ENCODE measurements at places on chromosomes 2 and 18.

GRCh38 chr18:51039138-51040112 lies 9.4 kb downstream of the SMAD4 start:
- DNase-seq: peak; percentile 35

DNA sequence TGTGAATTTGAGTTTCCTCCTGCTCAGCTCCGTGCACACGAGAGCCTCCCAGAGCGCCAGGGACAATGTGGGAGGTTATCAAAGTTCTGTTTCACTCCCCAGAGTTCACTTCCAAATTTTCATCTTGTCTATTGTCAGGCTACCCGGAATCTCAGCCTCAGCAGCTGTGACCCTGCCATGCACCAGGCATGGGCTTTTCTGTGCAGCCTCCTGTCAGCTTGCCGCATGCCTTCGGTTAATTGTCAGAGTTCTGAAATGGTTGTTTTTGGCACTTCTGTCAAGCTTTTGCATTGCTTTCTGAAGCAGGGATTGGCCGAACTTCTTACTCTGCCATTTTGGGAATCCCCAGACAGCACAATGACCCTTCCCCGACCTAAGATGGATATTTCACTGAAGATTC lies 60.4 kb downstream of the SH3YL1 start:
- no peak for DNase-seq

DNA sequence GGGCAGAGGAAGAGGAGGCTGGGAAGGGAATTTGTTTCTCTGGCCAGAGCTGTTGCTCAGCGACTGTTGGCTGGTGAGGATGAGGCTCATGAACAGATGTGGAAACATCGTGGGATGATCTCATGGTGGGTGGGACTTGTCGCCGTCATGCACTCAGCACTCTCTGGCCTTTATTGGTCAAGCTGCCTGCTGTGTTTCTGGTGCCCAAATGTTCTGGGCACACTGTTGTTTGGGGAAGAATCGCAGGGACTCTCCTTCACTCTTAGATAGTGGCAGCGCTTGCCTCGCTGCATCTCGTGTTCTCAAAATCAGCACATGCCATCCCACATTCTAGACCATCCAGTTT lies 145.6 kb downstream of the AGAP1 start:
- peak; percentile 90 for DNase-seq

DNA sequence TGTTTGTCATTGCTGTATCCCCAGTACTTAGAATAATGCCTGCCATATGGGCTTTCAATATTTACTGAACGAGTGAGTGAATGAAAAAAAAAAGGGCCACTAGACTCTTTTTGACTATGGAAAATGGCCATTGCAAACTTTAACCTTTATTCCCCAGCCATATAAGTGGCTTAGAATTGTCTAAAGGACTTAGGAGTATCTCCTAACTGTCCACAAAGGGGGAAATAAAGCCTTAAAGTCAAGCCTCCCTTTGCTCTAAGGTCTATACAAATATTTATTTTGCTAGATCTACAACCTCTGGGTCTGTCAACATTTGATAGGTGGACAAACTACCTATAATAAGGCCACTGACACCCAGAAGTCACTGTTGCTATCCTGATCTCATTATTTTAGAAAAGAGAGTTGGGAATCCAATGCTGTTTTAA lies 25.7 kb downstream of the UPP2 start:
- no peak for DNase-seq

DNA sequence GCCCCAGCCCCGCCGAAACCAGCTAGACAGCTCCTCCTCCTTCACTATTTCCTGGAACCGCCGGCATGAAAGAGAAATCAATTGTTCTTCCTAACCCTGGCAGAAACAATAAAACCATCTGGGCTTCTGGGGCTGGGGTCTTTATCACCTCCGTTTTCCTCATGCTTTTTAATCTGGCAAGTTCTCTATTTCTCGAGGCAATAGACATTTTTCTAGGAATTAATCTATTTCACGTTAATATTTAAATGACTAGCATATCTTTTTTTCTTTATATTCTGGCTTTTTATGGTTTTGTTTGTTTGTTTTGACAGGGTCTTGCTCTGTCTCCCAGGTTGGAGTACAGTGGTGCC lies 1.4 kb upstream of the KIF1A start:
- no peak for DNase-seq

GRCh38 chr2:100537918-100538317 lies 24.9 kb upstream of the PDCL3 start:
- DNase-seq: no peak

DNA sequence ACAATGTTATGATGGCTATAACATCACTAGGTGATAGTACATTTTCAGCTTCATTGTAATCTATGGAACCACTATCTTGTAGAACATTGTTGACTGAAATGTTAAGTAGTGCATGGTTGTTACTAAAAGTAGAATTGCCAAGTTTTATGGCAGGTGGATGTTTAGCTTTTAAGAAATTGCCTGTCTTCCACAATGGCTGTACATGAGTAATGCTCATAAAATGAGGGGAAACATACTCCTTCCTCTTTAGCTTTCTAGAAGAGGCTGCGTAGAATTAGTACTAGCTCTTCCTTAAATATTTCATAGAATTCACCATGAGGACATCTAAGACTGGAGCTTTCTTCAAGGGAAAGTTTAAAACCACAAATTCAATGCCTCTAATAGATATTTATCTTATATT lies 161.0 kb downstream of the TPGS2 start:
- no peak for DNase-seq

DNA sequence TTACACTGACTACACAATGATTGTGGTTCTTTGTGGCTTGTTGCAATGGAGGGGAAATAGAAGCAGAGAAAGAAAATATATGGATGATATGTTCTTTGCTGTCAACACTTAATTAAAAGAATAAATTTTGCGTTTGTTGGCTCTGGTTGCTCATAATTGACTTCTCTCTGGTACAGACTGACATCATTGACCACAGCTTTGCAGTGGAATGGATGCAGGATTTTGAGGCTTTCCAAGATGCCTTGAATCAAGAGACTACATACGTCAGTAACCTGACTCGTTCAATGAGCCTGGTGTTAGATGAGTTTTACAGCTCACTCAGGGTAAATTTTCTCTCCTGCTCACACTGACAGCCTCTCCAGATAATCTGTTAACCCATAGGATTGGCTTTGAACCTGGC lies 9.9 kb downstream of the GPN1 start:
- DNase-seq: peak; percentile 68

GRCh38 chr2:216943109-216943508 lies 83.2 kb upstream of the TNP1 start:
- no peak for DNase-seq

DNA sequence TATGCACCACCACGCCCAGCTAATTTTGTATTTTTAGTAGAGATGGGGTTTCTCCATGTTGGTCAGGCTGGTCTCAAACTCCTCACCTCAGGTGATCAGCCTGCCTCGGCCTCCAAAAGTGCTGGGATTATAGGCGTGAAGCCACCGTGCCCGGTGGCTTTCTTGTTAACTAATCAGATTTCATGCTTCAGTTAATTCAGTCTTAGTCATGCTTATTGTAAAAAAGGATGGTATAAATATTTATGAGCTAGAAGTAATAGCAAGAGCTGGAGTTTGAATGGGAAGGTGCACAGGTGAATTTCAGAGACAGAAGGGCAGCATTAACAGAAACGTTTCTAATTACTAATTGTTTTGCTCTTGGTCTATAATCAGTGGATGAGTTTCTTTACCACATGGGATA lies 10.3 kb downstream of the GEMIN6 start:
- no peak for DNase-seq

- DNase-seq: no peak
Observed at GRCh38 chr2:101135412-101136296, 15.5 kb downstream of the TBC1D8 start.

DNA sequence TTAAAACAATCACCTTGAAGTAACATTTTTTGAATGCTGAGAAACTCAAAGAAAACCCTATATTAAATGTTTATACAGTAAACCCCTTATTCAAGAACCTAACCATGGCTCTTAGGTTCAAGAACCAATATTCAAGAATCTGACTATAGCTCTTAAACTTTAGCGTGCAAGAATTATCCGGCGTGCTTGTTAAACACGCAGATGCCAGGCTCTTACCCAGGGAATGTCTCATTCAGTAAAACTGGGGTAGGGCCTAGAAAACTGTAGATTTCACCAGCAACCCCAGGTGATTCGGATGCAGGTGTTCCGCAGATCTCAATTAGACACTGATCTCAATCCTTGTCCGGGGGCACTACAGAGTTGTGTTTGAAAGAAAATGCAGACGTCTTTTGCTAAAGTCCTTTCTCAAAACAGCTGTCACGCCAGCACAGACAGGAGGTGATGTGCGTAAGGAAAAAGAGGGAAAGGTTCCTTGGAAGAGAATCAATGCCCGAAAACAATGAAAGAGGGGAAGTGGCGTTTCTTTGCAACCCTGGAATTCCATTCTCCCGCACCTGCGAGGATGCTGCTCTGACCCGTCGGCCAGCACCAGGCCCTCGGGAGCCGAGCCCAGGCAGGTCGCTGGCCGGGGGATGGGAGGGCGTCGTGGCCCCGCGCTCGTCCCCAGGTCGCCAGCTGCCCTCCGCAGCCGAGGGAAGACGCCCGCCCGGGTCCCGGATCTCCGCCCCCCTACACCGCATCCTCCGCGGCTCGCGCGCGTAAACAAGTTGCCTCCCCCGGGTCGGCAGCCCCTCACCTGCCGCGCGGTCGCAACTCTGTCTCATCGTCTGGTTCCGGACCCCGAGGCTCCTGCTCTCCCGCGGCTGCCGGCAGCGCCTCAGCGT lies 851 bp downstream of the EIF2AK3 start:
- no peak for DNase-seq

DNA sequence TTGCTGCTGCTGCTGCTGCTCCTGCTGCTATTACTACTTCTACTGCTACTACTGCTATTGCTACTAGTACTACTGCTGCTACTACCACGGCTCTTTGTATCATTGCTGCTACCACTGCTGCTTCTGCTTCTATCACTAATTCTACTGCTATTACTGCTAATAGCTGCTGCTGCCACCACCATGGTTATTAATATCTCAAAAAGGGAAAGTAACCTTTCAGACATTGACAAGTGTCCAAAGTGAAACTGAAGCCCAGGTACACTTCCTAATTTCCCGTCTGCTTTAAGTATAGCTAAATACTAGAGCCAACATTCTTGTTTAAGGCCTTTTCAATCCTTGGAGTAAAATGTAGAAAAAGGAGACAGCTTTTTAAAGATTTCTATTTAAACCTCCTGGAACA lies 45.4 kb upstream of the EHBP1 start:
- no peak for DNase-seq

- no peak for DNase-seq
Observed at GRCh38 chr2:24273598-24273997, 86.7 kb downstream of the ITSN2 start.

- no peak for DNase-seq
Observed at GRCh38 chr2:191738003-191738402, 60.1 kb downstream of the NABP1 start.

GRCh38 chr2:152395103-152395502 lies 60.1 kb downstream of the FMNL2 start:
- peak; percentile 58 for DNase-seq

DNA sequence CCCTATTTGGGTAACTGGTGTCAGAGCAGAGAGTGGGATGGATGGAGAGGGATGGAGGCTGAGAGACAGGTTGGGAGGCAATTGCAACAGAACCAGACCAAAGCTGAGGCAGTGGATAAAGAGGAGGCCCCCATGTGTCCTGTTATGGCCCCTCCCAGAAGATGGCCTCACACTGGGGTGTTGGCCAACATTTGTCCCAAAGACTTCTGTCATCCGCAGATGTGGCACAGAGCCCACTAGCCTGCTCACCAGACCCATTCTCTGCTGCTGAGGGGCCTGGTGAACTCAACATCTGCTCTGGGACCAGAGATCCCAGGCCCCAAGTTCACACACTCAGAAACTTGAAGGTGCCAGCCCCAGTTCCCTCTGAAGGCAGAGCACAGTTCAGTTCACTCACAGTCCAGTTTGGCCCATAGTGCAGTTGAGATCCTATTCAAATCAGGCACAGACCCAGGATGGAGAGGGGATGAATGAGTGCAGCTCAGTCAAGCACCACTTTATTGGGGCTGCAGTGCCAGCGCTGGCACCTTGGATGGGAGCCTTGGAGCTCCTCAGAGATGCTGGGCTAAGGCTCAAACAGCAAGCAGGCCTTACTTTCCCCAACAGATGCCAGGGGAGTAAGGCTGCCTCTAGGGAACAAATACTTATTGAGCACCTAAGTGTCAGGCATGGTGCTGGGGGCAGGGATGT lies 189.2 kb downstream of the ZBTB7C start:
- no peak for DNase-seq

GRCh38 chr2:25405611-25406295 lies 64.0 kb upstream of the DNMT3A start:
- no peak for DNase-seq

DNA sequence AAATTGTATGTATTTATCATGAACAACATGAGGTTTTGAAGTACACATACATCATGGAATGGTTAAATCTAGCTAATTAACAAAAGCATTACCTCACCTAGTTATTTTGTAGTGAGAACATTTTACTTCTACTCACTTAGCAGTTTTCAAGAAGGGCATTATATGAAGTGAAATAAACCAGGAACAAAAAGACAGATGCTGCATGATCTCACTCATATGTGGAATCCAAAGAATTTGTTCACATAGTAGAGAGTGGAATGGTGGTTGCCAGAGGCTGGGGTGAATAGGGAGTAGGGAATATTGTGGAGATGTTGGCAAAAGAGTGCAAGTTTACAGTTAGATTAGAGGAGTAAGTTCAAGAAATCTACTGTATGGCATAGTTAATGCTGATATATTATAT lies 292.0 kb downstream of the ASXL3 start:
- peak; percentile 12 for DNase-seq

GRCh38 chr2:222284466-222284865 lies 14.3 kb downstream of the PAX3 start:
- DNase-seq: no peak

DNA sequence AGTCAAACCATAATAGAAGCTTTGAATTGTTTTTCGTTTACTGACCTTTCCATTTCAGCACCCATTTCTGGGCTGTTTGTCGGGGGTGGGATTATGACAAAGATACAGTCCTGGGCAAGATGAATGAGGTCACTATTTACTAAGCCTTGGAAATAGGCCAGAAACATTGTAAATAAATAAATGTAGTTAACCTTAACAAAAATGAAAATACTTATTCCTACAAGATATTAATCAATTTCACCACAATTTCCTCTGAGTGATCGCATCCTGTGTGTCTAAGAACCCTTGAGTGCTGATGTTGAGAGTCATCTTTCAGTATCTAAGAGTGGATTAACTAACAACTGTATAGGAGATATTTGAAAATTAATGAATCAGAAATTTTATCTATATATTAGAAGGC lies 14.0 kb downstream of the ITGA4 start:
- DNase-seq: no peak

DNA sequence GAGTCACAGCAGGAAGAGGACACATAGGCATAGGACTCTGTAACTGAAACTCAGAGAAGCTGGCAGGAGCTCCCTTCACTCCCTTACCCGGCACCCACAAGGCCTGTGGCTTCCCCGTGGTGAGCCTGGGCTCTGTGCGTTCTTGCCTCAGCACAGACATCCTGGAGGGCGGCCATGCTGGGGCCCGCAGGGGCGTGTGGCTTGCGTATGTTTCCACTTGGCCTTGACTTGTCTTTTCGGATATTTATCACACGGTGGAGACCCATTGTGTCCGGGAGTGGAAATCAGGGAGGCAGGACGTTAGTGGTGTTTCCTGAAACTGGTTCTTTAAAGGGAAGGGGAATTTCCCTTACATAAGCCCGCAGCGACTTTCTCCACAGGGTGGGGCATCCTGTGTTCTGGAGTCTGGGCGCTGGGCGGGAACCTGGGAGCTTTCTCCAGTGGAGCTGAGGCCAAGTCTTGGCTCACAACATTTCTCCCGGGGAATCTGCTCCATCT lies 49.9 kb upstream of the EML6 start:
- no peak for DNase-seq

GRCh38 chr2:84904717-84905174 lies 710 bp upstream of the TMSB10 start:
- DNase-seq: peak; percentile 65

GRCh38 chr2:217942731-217943335 lies 60.0 kb downstream of the TNS1 start:
- DNase-seq: no peak

Data from brain microvascular endothelial cell (primary cell).